ENCODE measurements at places on chromosomes 3 and 15.

- DNase-seq: no peak
Observed at GRCh38 chr3:81105789-81106488, 655.5 kb downstream of the GBE1 start.

GRCh38 chr3:128480717-128481437 lies 12.1 kb downstream of the GATA2 start:
- DNase-seq: no peak

- DNase-seq: no peak
Observed at GRCh38 chr3:10468613-10469354, 36.6 kb downstream of the ATP2B2 start.

DNA sequence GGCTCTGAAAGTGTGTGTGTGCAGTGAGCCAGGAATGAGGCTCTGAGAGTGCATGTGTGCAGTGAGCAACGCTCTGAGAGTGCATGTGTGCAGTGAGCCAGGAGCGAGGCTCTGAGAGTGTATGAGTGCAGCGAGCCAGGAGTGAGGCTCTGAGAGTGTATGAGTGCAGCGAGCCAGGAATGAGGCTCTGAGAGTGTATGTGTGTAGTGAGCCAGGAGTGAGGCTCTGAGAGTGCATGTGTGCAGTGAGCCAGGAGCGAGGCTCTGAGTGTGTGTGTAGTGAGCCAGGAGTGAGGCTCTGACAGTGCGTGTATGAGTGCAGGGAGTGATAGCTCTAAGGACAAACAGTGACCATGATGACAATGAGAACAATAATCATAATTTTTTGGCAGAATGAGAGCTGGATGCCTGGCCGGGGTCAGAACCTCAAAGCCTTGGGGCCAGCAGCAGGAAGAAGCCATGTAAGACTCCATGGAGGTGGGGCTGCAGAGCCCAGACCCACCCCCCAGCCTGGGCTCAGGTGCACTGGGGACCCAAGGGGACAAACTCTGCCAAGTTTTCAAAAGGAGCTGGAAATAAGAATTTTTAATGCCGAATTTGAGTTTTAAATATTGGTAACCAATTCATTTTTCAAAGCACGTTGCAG lies 85.7 kb upstream of the PRR20G start:
- DNase-seq: no peak

DNA sequence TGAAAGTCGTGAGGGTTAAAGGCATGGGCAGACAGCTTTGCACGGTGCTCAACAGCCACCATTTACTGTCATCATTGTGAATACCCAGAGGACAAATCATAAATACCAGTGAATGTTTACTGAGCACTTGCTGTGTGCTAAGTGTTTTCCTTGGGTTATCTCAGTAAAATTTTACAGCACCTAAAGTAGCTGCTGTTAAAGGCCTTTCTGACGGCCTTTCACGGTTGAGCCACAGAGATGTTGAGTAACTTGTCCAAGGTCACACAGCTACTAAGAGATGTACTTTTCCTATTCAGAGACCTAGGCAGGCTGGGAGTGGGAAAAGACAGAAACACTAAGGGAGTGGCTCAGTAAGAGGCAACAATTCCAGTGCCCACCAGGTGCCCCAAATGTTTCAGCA lies 393 bp upstream of the CPNE9 start:
- DNase-seq: no peak

DNA sequence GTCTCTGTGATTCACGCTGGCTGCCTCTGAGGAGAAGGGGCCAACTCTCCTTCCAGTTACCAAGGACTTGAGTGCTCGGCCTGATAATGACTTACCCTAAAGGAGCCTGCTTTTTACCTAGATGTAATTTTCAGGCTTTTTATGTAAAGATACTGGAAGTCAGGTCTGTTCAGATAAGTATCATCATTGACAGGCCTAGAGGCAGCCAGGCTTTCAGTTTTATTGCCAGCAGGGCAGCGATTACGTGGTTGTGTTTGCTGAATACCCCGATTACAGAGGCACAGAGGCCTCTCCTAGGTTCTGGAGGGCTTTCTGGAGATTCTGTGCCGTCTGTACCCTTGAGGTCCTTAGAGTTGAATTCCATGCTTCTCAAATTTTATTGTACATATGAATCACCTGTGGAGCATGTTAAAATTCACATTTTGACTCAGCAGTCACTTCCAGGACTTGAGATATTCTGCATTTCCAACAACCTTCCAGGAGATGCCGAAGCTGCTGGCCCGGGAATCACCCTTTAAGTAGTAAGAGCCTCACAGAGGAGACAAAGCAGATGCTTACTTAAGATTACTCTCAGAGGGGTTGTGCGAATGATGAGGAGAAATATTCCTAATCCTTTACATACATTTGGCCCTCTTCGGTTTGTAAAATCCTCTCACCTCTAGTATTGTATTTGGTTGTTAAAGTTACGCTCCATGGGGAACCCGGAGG lies 160.1 kb upstream of the BHLHE40 start:
- no peak for DNase-seq

- no peak for DNase-seq
Observed at GRCh38 chr15:88810446-88810845, 7.2 kb downstream of the ACAN start.

DNA sequence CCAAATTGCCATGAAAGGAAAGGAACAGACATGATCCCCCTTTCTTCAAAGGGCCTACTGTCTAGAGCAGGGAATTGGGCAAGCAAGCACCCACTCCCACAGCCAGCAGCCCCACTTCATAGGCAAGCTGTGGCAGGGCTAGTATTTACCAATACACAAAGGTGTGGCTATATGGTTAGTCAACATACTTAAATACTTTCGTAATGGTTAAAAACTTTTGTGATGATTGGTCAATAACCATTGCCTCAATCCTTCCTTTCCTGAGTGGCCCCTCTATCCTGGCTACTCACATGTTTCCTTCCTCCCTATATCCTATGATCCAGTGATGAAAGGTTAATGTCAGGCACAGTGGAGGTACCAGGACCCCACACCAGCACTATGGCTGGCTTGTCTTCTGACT lies 30.1 kb upstream of the ARL8B start:
- DNase-seq: no peak

DNA sequence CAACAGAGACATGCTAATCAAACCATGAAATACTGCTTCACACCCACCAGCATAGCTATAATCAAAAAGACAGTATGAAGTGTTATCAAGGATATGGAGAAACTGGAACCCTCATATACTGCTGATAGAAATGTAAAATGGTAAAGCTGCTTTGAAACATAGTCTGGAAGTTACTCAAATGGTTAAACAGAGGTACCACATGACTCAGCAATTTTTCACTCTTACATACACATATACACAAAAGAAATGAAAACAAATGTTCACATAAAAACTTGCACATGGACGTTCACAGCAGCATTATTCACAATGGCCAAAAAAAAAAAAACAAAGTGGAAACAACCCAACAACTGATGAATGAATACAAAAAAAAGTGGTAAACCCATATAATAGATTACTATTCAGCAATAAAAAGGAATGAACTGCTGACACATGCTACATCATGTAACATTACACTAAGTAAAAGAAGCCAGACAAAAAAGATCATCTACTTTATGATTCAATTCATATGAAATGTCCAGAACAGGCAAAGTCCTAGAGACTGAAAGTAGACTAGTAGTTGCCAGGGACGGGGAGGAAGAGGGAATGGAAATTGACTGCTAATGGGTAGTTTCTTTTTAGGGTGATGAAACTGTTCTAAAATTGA lies 23.2 kb downstream of the ZNF148 start:
- DNase-seq: no peak

- DNase-seq: no peak
Observed at GRCh38 chr3:108757404-108757982, at the start of gene RETNLB. Gene RETNLB (minus strand): TSS chr3:108757410. CDS start chr3:108757185, 225 bp downstream.

GRCh38 chr3:192229866-192230265 lies 497.5 kb downstream of the FGF12 start:
- no peak for DNase-seq

DNA sequence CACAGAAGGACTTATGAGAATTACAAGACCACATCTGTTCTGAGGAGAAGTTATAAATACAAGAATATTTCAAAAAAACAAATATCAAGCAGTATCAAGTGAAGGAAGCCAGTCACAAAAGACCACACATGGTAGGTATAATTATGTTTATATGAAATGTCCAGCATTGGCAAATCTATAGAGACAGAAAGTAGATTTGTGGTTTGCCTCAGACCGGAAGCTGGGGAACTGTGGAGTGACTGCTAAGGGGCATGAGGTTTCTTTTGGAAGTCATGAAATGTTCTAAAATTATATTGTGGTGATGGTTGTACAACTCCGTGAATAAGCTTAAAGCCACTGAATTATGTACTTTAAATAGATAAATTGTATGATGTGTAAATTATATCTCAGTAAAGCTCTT lies 136.9 kb downstream of the FRMD5 start:
- DNase-seq: no peak

DNA sequence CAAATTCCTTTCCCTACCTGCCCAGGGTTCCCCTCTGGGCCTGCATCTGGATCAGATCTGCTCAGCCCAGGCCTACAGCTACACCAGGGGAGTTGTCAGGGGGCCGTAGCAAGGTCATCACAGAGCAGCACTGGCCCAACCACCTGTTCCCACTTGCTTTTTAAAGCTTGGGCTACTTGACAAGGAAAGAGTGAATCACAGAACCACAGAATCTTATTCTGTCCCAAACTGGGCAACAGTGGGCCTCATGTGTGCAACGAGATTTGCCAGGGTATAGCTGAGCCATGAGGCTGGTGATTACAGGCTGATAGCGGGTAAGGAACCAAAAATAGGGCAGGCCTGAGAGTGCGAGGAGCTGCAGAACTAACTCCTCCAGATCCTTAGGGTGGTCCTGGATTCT lies 66.7 kb downstream of the MYLK start:
- no peak for DNase-seq

DNA sequence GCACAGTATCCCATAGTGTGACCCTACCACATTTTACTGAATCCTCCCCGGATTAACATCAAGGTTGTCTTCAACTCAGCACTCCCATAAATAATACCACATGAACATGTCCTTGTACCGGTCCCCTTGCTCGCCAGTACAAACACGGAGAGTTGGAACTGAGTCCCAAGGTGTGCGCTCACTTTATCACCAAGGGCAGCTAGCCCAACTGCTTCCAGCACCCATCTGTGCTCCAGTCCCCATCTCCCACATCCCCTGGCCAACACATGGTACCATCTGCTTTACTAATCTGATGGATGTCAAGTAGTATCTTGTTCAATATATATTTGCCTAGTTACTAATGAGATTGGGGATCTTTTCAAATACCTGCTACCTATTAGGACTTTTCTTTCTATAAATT lies 64.7 kb downstream of the ISG20 start:
- DNase-seq: no peak

GRCh38 chr3:133821767-133822638 lies 16.4 kb downstream of the SRPRB start:
- no peak for DNase-seq

DNA sequence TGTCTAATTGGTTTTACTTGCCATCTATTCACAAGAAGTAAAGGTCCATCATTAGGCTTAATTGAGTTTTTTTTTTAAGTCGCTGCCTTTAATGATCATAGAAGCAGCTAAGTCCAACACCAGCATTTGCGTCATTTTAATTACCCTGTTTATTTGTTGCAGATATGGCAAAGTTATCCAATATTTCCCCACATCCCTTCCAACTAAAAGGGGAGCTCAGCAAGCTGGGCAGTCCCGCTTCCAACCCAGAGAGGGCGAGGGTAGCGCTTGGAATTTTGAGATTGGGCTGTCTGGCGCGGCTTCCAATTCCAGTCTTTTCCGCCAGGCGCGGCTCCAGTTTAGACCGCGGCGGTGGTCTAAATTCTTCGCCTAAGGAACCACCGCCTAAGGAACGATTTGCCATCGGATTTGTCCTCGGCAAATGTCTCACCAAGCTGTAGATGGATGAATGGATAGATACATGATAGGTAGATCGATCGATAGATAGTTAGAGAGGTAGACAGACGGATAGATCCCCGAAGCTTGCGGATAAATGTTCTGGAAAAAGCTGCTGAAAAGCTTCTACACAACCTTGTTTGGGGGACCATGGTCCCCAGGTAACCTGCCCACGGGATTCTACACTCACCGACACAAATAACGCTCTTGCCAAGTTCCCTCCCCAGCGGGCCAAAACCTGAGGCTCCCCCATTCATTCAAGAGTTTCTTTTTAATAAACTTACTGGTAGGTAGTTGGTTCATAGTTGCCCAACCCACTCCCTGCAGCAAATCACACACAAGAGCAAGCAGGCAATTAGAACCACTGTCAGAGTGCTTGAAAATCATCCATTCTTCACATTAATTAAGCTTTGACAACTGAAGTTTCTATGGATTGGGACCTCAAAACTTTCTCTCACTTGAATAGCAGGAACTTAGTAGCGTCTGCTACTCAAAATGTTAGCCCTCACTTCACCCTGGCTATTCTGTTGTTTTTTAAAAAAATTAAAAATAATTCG lies 49.1 kb downstream of the ZIC4 start:
- no peak for DNase-seq

GRCh38 chr15:76341366-76342057 lies 4.9 kb downstream of the ISL2 start:
- DNase-seq: no peak

GRCh38 chr15:67935244-67935643 lies 95.4 kb upstream of the RNU6-1 start:
- DNase-seq: no peak

- no peak for DNase-seq
Observed at GRCh38 chr15:31554261-31554660, 227.6 kb downstream of the KLF13 start.

- DNase-seq: no peak
Observed at GRCh38 chr3:53164911-53165310, 3.9 kb downstream of the PRKCD start.

DNA sequence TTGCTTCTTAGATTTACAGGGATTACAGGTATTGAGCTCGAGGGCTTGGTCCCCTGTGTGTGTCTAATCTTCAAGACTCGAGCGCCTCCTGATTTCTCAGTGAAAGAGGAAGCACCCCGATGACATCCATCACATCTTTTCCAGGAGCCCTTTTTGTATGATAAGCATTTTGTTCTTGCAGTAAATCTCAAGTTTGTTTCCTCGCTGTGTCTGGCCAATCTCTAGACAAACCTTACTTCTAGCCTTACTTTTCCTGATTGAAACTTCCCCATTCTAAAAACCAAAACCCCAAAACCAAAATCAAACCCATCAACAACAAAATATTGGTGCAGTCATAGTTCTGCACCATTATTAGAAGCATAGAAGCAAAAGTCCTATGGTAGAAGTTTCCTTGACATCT lies 286.0 kb downstream of the NFKBIZ start:
- DNase-seq: no peak

DNA sequence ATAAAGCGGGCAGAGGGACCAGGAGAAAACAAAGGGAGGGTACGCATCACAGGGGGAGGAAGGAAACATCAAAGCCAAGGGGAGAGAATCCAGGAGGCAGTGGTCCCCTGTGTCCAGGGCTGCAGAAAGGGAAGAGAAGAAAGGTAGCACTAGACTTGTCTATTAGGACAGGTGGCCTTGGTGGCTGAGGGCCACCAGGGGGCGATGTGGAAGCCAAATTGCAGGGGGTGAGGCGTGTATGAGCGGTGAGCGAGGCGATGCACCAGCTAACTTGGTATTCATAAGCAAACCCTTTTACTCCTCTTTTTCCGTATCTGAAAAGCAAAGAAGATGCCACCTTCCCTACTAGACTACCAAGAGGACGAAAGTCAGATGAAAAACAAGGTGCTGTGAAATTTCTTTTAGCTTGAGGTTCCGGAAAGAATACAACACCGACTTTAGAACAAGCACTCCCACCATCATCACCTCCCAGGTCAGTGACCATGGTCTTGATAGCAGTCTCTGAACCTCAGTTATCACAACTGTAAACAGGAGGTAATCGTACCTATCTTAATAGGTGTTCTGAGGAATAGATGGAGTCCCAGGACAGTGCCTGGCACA lies 654.4 kb upstream of the ADAMTS9 start:
- no peak for DNase-seq

GRCh38 chr15:37100966-37101215 lies 542 bp upstream of the MEIS2 start:
- no peak for DNase-seq
